ENCODE measurements at places on chromosomes 12 and 14.

GRCh38 chr12:47808050-47808449 lies 11.7 kb downstream of the HDAC7 start:
- peak; percentile 90 for DNase-seq

GRCh38 chr14:67618617-67619063 lies 1.1 kb upstream of the ARG2 start:
- DNase-seq = peak; percentile 52

DNA sequence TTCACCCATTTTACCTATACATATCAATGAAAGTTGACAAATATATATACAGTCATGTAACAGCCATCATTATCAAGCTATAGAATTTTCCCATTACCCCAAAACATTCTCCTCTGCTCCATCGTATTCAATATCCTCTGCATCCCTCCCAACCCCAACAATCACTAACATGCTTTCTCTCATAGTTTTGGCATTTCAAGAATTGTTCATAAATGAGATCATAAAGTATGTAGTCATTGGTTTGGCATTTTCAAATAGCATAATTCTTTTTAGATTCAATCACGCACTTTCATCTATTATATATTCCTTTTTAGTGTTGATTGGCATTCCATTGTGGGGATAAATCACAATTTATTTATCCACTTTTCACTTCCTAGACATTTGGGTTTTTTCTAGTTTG lies 866.0 kb upstream of the TMEM132C start:
- no peak for DNase-seq

DNA sequence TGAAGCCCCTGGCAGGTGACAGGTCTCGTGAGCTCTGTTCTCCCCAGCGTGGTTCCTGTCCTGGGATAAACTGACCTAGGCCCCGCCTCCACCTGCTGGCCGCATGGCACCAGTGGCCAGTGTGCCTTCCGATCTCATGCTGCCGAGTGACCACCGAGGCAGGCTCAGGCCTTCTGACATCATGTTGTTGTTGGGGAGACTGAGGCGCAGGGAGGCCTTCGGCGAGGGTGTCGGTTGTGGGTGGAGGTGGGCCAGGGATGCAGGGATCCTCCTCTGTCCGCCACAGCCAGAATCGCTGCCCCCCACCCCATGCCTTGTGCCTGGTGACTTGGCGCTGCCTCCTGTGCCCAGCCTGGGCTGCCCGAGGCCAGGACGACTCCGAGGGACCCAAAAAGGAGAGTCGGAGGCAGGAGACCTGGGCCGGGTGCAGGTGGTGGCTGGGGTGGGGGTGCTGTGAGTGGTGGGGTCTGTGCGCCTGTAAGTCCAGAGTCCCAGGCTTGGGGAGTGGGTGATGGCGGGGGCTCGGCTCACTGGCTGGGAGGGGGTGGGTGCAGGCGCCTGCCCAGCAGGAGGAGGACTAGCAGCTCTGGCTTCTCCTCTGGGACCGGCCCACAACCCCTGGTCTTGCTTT lies 24.3 kb downstream of the ASPG start:
- no peak for DNase-seq
